ENCODE measurements at places on chromosomes 2 and 18. TPM values are rescaled to one million over a fixed set of nuclear protein-coding genes. Genes with fewer than 3 reads are reported as not detected.

The GPR17 gene
- 0.27 TPM for total RNA-seq

The RGPD6 gene
- total RNA-seq = 47.3 TPM

The ZC3H15 gene
- 75.8 TPM for total RNA-seq

The SULT1C4 gene
- 2.6 TPM for total RNA-seq

The ACADL gene
- 0.31 TPM for total RNA-seq

The SERPINB11 gene
- not detected for total RNA-seq

The GREB1 gene
- total RNA-seq = 15.9 TPM

The REG3G gene
- not detected for total RNA-seq

The MOGAT1 gene
- total RNA-seq = not detected

The SPC25 gene
- total RNA-seq = 1.0 TPM

The SGPP2 gene
- total RNA-seq = 2.5 TPM

The REG1B gene
- total RNA-seq = not detected

The STON1 gene
- total RNA-seq = 8.9 TPM

The TWSG1 gene
- 37.5 TPM for total RNA-seq

The CIB4 gene
- not detected for total RNA-seq

The STAT1 gene
- 17.1 TPM for total RNA-seq

The GREB1L gene
- total RNA-seq = 2.5 TPM

The NOL4 gene
- total RNA-seq = 7.4 TPM

The POTEJ gene
- 0.16 TPM for total RNA-seq

The PCARE gene
- total RNA-seq = 0.09 TPM

The BCS1L gene
- 40.2 TPM for total RNA-seq

The SH3BP4 gene
- 16.7 TPM for total RNA-seq

The CCDC142 gene
- 32.3 TPM for total RNA-seq

The CEP192 gene
- 31.6 TPM for total RNA-seq

The SLC4A3 gene
- 4.9 TPM for total RNA-seq

The ALK gene
- 4.3 TPM for total RNA-seq

The DLX2 gene
- 16.0 TPM for total RNA-seq

The SLC19A3 gene
- 1.4 TPM for total RNA-seq

The STAT4 gene
- total RNA-seq = 2.7 TPM

The LCT gene
- total RNA-seq = 0.22 TPM

The IL36A gene
- total RNA-seq = not detected

The DIPK1C gene
- total RNA-seq = 0.32 TPM

The SATB2 gene
- total RNA-seq = 14.9 TPM

The FAM168B gene
- 43.6 TPM for total RNA-seq

The EPHA4 gene
- 15.2 TPM for total RNA-seq

The FBXO41 gene
- 4.4 TPM for total RNA-seq

The BOLL gene
- total RNA-seq = 0.29 TPM

The CHRND gene
- not detected for total RNA-seq

The FRZB gene
- 4.3 TPM for total RNA-seq

The SCG2 gene
- 912 TPM for total RNA-seq

The AFF3 gene
- total RNA-seq = 26.2 TPM

The GIGYF2 gene
- 49.4 TPM for total RNA-seq

The ONECUT2 gene
- total RNA-seq = 12.1 TPM

The FLACC1 gene
- total RNA-seq = 0.26 TPM

The DSG1 gene
- total RNA-seq = 0.13 TPM

The PAX8 gene
- 6.2 TPM for total RNA-seq

The PSMA8 gene
- total RNA-seq = not detected

The ZNF804A gene
- total RNA-seq = 9.0 TPM

The ALKAL2 gene
- total RNA-seq = 2.6 TPM

The TMEM37 gene
- not detected for total RNA-seq

The MC2R gene
- 0.15 TPM for total RNA-seq

The VSNL1 gene
- total RNA-seq = 14.9 TPM

The CXCR2 gene
- total RNA-seq = 0.25 TPM

The MC5R gene
- total RNA-seq = not detected

The NPPC gene
- total RNA-seq = 4.0 TPM

The COL5A2 gene
- total RNA-seq = 678 TPM

The TAF4B gene
- 6.8 TPM for total RNA-seq

The WDR33 gene
- 80.9 TPM for total RNA-seq

The KANSL1L gene
- 34.6 TPM for total RNA-seq

The CTNNA2 gene
- 127 TPM for total RNA-seq

All from motor neuron (in vitro differentiated cells).